ENCODE measurements at places on chromosomes 11 and 22. TPM values are rescaled to one million over a fixed set of nuclear protein-coding genes. Genes with fewer than 3 reads are reported as not detected.

GRCh38 chr11:68375337-68375736, 62.9 kb downstream of the LRP5 start:
- no peak overlapping the region for H3K27ac ChIP-seq
- no peaks in the 10 kb centered on the region for H3K27me3 ChIP-seq
- H3K4me1 ChIP-seq, result no peaks in the 10 kb centered on the region
- DNase-seq, result no peak

DNA sequence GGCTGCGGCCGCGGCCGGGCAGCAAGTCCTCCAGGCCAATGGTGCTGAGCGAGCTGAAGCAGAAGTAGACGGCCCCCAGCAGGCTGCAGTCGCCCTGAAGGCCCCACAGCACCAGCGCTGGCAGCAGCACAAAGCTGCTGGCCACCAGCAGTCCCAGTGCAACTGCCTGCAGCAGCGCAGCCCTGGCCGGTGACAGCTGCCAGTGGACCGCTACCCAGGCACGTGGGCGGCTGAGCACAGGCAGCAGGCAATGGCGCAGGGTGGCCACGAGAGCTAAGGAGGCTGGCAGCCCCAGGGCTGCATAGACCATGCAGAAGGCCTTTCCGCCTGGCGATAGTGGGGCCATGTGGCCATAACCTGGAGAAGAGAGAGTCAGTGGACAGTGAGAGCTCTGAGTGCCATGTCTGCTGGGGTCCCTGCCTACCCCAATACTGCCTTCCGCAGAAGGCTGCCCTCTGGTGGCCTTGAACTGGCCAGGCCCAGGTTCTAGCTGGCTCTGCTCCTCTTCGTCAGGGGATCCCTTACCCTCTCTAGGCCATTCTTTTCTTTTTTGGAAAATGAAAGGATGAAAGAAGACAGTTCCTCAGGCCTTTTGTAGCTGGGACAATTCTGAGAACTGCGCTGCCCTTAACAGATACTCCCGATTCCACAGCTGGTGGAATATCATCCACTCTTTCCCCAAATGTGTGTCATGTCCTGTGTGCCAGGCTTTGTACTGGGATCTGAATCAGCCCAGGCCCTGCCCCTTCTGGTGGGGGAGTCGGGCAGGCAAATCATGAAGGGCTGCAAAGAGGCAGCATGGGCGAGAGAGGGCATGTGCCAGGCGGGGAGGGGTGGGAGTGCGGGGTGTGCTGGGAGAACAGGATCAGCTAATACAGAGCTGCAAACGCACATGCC, 1.8 kb downstream of the KCNK7 start:
- H3K4me3 ChIP-seq, result no peak overlapping the region
- no peaks in the 10 kb centered on the region for H3K27me3 ChIP-seq
- no peak overlapping the region for H3K27ac ChIP-seq

DNA sequence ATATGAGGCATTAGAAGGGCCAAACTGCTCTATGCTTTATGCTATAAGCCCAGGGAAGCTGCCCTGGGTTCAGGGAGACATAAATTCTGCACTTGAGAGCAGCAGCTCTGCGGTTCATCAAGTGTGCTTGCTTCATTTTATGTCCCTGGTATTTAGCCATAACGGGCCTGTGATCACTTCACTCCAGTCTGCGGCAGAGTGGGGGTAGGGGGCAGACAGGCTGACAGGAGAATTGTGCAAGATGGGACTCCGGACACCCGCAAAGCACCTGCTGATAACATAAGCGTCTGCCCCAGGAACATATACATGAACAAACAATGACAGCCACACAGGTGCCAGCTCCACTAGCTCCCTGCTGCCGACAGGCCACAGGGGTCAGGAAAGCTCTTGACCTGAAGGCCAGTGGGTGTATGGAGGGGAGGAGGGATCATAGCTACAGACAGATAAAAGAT, 56.1 kb downstream of the SMCO4 start:
- H3K4me3 ChIP-seq, result no peak overlapping the region
- peaks cover 4% of the 10 kb centered on the region for H3K27me3 ChIP-seq
- H3K36me3 ChIP-seq, result no peaks in the 10 kb centered on the region

DNA sequence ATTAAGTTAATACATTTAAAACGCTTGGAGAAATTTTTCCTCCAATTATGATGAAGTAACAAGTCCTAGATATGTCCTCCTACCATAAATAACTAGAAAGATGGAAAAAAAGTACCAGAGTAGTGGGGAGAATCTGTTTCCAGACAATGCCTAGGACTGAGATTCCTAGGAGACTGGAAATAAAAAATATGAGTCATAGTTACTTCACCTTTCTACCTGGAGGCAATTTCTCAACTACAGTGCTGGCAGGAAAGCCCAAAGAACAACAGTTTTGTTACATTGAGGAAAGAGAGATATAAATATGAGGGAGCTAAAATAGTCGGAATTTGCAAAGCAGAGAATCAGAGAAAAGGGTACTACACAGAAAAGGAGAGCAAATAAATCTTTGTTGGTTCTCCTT, 202.1 kb upstream of the ARHGAP42 start:
- no peaks in the 10 kb centered on the region for H3K4me1 ChIP-seq
- H3K4me3 ChIP-seq, result no peak overlapping the region
- no peaks in the 10 kb centered on the region for H3K36me3 ChIP-seq
- no peaks in the 10 kb centered on the region for H3K27me3 ChIP-seq

DNA sequence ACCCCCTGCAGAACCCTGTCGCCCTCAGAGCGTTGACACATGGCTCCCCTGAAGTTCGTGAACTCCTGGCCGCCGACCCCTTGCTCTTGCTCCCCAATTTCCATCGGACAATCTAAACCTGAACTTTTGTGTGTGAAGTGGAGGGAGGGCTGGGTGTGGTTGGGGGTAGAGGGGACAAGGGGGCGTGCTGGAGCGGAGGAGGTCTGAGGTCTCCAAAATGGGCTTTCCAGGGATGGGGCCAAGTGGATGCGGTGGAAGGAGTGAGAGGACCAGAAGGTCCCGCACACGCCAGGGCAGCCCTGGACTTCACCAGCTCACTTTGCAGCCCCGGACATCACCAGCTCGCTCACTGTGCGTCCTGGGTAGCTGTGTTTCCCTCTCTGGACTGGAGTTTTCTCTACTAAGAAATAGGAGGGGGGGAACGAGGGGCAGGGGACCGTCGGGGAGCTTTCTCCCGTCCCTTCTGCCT, 18.6 kb downstream of the CREB3L1 start:
- peaks cover 28% of the 10 kb centered on the region for H3K4me1 ChIP-seq
- H3K4me3 ChIP-seq, result peak overlapping the region; percentile 48
- no peaks in the 10 kb centered on the region for H3K27me3 ChIP-seq
- peaks cover 12% of the 10 kb centered on the region for H3K36me3 ChIP-seq

- no peak for DNase-seq
- 0 out of 3 replicates have a peak, but pooled peaks cover 3% of the 10 kb centered on the region for H3K4me1 ChIP-seq
- H3K27ac ChIP-seq, result no peak overlapping the region
- H3K36me3 ChIP-seq, result no peaks in the 10 kb centered on the region
These were observed 2.1 kb upstream of the LRRC32 start for GRCh38 chr11:76672431-76673175.

GRCh38 chr11:16347928-16348685, 8.2 kb downstream of the SOX6 start:
- no peak for DNase-seq
- H3K4me3 ChIP-seq, result no peak overlapping the region
- peak overlapping the region; percentile 54 for H3K27ac ChIP-seq
- no peaks in the 10 kb centered on the region for H3K4me1 ChIP-seq

- peaks cover 15% of the 10 kb centered on the region for H3K27me3 ChIP-seq
- H3K4me1 ChIP-seq, result no peaks in the 10 kb centered on the region
- no peaks in the 10 kb centered on the region for H3K36me3 ChIP-seq
- no peak for DNase-seq
- no peak overlapping the region for H3K4me3 ChIP-seq
These were observed 6.5 kb downstream of the TIMP3 start for GRCh38 chr22:32808038-32808445.

MYH9 gene
- 37.4 TPM for polyA plus RNA-seq

RFPL3 gene
- not detected for polyA plus RNA-seq

LAYN gene
- polyA plus RNA-seq, result not detected

RFPL2 gene
- not detected for polyA plus RNA-seq
